ENCODE measurements at places on chromosomes 4 and X. TPM values are rescaled to one million over a fixed set of nuclear protein-coding genes. Genes with fewer than 3 reads are reported as not detected.

Gene POU3F4
- total RNA-seq: not detected

Gene NKAP
- 5.9 TPM for total RNA-seq

Gene RTL5
- 9.5 TPM for total RNA-seq

Gene UCP1
- total RNA-seq: not detected

Gene FRG2
- total RNA-seq: not detected

Gene USP27X
- 5.0 TPM for total RNA-seq

Gene CYBB
- total RNA-seq: 4.0 TPM

Gene PDGFC
- 29.1 TPM for total RNA-seq

All from gastroesophageal sphincter (tissue), 4 donors.